ENCODE measurements at places on chromosomes 11 and 22.

DNA sequence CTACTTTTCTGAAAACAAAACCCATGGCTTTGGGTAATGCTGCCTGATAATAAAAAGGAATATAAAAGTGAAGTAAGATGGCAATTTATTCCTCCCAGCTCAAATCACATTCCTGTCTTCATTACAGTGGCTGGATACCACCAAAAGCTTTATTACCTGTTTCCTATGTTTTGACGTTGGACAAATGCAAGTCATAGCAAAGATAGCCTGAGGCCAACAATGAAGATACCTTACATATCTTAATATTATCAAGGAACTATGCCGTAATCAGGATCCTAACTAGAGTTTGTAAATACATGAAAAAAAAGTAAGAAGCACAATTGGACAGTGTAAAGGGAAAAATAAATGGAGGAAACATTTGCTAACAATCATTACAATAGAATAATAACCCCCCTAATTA is 202.4 kb downstream of the SOX6 start:
- DNase-seq, result no peak

DNA sequence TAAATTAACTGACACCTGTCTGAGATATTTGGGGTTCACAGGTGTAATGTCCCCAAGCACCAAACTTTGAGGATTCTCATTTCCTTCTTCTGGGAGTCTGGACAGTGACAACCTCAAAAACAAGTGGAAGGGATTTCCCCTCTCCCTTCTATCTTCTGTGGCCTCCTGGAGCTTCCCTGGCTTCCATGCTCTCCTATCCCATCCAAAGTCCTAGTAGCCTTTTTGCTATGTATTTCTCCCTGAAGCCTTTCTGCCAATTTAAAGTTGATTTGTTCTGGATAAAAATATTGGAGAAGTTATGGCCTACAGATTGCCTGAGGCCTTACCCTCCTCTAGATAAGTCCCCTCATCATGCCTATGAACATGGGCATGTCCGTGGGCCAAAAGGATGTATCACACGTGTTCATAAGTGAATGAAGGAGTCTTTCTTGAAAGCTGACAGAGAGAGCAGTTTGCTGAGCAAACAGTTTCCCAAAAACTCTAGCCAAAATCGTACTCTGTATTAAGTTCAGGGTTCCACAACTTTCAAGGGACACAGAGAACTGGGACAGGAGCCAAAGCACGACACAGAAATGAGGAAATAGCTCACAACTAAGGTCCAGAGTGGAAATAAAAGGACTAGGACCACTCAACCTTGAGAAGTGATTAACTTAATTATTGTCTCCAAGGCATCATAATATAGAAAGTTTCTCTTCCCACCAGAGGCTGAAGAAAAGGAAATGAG is 6.7 kb downstream of the HEPACAM start:
- DNase-seq, result no peak

GRCh38 chr11:113632981-113633380 is 73.1 kb downstream of the TMPRSS5 start:
- no peak for DNase-seq

GRCh38 chr22:38870312-38870741 is 1.7 kb downstream of the CBX6 start:
- peak; percentile 78 for DNase-seq

DNA sequence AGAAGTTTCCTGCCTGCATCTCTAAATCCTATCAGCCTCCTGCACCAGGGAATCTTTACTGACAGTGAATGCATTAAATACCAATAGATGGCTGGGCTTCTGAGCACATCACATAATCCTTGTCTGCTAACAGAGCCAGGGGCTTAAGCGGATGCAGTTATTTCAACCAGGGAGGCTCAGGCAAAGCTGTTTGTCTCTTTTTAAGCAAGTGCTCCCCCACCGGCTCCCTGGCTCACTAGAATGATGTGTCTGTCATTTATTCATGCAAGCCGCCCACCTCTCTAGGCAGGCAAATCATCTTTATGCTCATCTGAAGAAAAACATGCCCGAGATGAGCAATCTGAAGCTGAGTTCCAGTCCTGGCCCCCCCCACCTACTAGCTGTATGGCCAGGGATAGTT is 182.3 kb downstream of the TENM4 start:
- no peak for DNase-seq

- no peak for DNase-seq
Observed at GRCh38 chr11:107018219-107018901, at the start of gene GUCY1A2. TSS of gene GUCY1A2 (minus strand) at chr11:107018476. CDS start at chr11:107018055, 421 bp downstream.

DNA sequence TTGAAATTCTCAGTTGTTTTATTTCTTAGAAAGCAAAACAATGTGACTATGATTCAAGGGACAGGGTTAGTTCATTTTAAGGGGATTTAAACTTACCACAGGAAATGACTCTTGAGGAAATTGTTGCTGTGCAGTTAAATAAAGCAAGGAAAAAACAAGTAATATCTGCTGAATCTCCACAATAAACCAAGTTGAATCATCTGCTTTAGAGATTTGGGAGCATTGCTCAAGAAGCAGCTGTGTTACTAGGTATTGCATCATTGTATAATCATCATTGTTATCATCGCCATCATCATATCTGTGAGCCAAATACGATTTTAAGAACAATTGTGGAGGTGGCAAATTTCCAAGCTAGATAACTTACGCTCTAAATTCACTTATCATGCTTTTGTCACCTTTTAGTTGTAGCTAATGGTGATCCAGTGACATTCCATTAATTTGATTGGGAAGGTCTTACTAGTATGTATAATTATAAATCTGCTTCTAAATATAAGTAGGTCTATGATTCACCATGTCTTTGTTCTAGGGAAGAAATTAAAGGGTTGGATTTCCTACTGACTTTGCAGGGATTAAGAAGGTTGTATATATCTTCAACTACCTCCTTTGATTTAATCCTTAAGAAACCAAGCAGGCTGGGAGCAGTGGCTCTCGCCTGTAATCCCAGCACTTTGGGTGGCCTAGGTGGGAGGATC is 19.9 kb downstream of the MMP10 start:
- DNase-seq, result peak; percentile 98

DNA sequence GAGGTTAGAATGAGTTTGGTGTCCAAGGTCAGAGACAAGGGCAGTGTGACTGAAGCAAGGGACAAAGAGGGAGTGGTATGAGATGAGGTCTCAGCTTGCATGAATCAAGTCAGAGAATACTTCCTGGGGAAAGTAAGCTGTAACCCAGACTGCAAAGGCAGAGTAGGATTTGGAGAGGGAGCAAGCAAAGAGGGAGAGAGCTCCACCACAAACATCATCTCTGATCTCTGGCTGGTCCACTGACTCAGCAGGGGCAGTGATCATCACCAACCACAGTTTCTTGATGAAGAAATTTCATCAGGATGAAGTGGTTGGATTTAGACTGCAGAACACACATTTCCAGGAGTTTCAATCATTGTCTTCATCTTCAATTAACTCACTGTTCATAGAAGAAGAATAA is 54.9 kb upstream of the HMGXB4 start:
- no peak for DNase-seq

DNA sequence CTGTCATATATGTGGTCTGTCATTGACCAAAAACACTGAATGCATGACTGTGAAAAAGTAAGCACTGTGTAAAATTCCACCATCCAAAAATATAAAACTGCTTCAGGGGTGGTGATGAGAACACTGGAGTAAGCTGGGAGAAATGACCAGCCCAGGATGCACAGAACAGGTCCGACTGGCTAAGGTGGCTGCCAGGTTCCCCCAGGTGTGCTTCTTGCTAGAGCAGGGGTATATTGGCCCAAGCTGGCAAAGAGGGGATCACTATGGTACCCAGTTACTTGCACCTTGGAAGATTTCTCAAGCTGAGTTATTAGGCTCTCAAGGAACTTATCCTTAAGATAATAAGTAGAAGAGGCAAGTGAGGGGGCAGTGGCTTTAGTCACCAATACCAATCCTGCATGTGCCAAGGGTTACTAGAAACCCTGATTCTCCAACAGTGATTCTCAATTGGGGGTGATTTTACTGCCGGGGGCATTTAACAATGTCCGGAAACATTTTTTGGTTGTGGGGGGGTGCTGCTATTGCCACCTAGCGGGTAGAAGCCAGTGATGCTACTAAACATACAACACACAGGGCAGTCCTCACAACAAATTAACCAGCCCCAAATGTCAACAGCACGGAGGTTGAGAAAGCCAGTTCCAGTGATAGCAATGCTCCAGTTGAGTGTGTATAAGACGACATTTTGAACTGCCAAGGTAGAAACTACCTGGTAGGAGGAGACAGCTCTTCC is 15.7 kb downstream of the SNU13 start:
- no peak for DNase-seq
